Progenitor cell of endocrine pancreas (in vitro differentiated cells): ENCODE measurements at places on chromosomes 3 and 15. TPM values are rescaled to one million over a fixed set of nuclear protein-coding genes. Genes with fewer than 3 reads are reported as not detected.

Gene CSPG5
- 1.7 and 2.5 TPM in 2 replicates for total RNA-seq

DNA sequence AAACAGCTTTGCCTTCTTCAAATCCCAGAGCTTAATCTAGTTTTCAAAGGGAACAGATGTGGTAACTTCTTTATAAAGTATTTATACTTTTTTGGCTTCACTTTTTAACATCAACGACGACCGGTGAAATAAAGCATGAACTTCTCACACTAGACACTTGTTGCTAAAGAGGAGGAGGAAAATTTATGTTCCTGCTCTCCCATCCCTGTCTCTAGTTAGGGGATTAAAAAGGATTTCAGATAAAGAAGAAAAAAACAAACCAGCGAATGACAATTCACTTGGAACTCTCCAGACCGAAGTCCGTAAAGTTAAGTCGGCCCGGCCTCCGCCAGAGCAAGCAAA is 672 bp downstream of the NEDD4 start:
- peak overlapping the region; percentile 71 for H3K27ac ChIP-seq
- H3K4me1 ChIP-seq: peaks cover 20% of the 10 kb centered on the region
- H3K4me3 ChIP-seq: peak overlapping the region; percentile 90
- H3K27me3 ChIP-seq: peaks cover 12% of the 10 kb centered on the region
- H3K36me3 ChIP-seq: peaks cover 6% of the 10 kb centered on the region
- no peak for DNase-seq

GRCh38 chr15:81106560-81106959 is 27.5 kb upstream of the CFAP161 start:
- DNase-seq: no peak
- H3K27ac ChIP-seq: no peak overlapping the region
- H3K4me1 ChIP-seq: no peaks in the 10 kb centered on the region
- H3K36me3 ChIP-seq: no peaks in the 10 kb centered on the region
- no peak overlapping the region for H3K4me3 ChIP-seq

Gene XCR1
- not detected in 2 replicates for total RNA-seq

Gene ARNT2
- 37.3 and 38.9 TPM in 2 replicates for total RNA-seq

GRCh38 chr3:21142949-21143348 is 608.1 kb downstream of the ZNF385D start:
- H3K27ac ChIP-seq: no peak overlapping the region
- H3K36me3 ChIP-seq: peaks cover 1% of the 10 kb centered on the region
- DNase-seq: no peak
- no peak overlapping the region for H3K4me3 ChIP-seq

Gene ECE2
- total RNA-seq: not detected in 2 replicates

Gene EPHB3
- 11.7 and 13.4 TPM in 2 replicates for total RNA-seq

- H3K27me3 ChIP-seq: no peaks in the 10 kb centered on the region
- peaks cover 9% of the 10 kb centered on the region for H3K36me3 ChIP-seq
- no peaks in the 10 kb centered on the region for H3K4me1 ChIP-seq
Measured at GRCh38 chr3:8575364-8576104, 69.1 kb downstream of the SSUH2 start.

Gene TMEM45A
- 9.9 and 13.6 TPM in 2 replicates for total RNA-seq

DNA sequence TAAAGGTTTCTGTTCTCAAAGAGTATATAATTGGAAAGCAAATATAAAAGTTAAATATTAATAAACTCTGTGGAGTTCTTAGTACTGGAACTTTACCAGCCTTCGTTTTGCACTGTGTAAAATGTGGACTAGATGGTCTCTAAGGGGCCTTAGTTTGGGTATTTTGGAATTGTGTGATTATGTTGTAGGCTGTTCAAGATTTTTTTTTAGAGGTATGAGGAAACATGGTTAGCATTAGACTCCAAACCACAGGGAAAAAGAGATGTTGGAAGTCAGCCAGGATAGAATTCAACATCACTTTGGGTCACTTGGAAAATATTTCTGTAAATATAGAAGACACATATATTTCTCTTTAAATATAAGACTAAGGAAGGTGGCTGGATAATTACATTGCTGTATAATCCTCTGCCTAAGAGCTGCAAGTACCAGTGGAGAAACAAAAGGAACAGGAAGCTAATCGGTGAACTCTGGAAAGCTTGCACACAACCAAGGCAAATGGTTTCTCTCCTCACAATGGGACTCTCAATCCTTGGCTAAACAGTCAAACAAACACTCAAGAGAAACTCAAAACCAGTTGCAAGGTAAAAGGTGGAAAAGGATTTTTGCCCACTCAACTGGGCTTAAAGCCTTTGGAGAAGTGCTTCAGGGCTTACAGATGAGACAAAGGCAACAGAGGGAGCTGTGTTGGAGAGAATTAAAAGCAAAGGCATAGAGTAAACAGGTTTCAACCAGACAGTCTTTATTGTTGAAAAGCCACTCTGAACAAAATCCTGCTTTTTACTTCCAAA is 141.7 kb downstream of the NR1D2 start:
- no peaks in the 10 kb centered on the region for H3K27me3 ChIP-seq
- no peak for DNase-seq
- H3K4me3 ChIP-seq: no peak overlapping the region
- no peak overlapping the region for H3K27ac ChIP-seq

DNA sequence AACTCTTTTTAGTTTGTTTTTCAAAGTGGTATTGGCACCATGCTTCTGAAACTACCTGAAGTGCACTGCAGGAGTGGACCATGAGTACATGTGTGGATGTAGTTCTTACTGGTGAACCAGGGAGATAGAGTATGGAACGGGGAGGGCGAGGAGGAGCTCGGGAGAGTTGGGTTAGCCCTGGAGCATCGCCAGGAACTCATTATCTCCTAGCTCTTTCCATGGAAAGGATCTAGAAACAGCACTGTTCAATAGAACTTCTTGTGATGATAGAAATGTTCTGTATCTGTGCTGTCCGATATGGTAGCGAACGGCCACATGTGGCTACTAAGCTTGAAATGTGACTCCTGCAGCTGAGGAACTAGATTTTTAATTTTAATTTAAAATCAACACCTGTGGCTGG is 47.3 kb downstream of the VGLL4 start:
- H3K27ac ChIP-seq: no peak overlapping the region
- peaks cover 38% of the 10 kb centered on the region for H3K4me1 ChIP-seq
- H3K27me3 ChIP-seq: no peaks in the 10 kb centered on the region
- peaks cover 46% of the 10 kb centered on the region for H3K36me3 ChIP-seq
